ENCODE measurements at places on chromosomes 6 and 20. TPM values are rescaled to one million over a fixed set of nuclear protein-coding genes. Genes with fewer than 3 reads are reported as not detected.

EYA4 gene
- total RNA-seq = 0.05 TPM

CRIP3 gene
- 1.8 TPM for total RNA-seq

MYT1 gene
- 0.22 TPM for total RNA-seq

TBX18 gene
- total RNA-seq = 0.25 TPM

WFDC2 gene
- total RNA-seq = 285 TPM

ADAM33 gene
- total RNA-seq = 6.7 TPM

- H3K27me3 ChIP-seq = no peaks in the 10 kb centered on the region
- no peak overlapping the region for H3K27ac ChIP-seq
- no peaks in the 10 kb centered on the region for H3K4me1 ChIP-seq
- no peak overlapping the region for H3K4me3 ChIP-seq
Measured at GRCh38 chr20:14355791-14356190, 18.4 kb upstream of the FLRT3 start.

DNA sequence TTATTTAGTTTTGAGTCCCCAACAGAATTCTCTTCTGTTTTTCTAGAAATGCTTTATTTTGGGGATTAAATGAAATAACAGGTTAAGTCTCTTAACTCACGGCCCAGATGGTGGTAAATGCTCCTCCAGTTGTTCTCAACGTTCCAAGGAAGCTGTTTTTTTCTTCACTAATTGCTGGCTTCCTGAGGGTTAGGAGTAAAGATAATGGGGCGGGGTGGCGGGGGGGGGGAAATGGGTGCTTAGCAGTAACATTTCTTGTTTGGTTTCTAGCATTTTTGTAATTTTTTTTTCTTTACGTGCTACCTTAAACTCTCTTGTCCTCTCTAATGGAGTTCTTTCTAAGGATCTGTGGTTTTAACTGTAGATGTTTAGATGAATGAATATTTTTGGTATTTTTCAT is 2.2 kb downstream of the SRSF3 start:
- peaks cover 5% of the 10 kb centered on the region for H3K4me1 ChIP-seq
- peak overlapping the region; percentile 49 for H3K4me3 ChIP-seq
- peak overlapping the region; percentile 97 for H3K27ac ChIP-seq
- no peaks in the 10 kb centered on the region for H3K27me3 ChIP-seq
- peaks cover 14% of the 10 kb centered on the region for H3K36me3 ChIP-seq
- DNase-seq = no peak

GRCh38 chr6:112269114-112269513 is 14.7 kb upstream of the LAMA4 start:
- H3K4me3 ChIP-seq = no peak overlapping the region
- DNase-seq = no peak
- H3K4me1 ChIP-seq = no peaks in the 10 kb centered on the region
- H3K27ac ChIP-seq = no peak overlapping the region
- no peaks in the 10 kb centered on the region for H3K27me3 ChIP-seq
- no peaks in the 10 kb centered on the region for H3K36me3 ChIP-seq

DNA sequence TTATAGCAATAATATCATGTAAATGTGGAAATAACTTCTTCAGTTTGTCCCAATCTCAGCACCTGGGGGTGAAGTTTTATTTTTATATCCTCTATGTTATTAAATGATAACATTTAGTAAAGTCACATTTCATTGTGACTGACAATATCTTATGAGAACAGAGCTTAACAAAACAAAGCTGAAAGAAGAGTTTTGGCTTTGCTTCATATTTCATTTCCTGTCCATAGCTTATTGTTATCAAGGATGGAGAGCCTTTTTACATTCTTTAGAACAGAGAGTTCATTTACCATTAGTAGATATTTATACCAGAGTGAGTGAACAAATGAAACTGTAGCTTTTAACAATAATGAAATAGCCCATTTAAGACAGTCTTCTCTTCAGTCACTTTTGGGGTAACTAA is 231.9 kb upstream of the SGK1 start:
- H3K27ac ChIP-seq = no peak overlapping the region
- H3K36me3 ChIP-seq = no peaks in the 10 kb centered on the region
- no peak overlapping the region for H3K4me3 ChIP-seq
- no peaks in the 10 kb centered on the region for H3K27me3 ChIP-seq
- no peaks in the 10 kb centered on the region for H3K4me1 ChIP-seq
- DNase-seq = no peak

- no peaks in the 10 kb centered on the region for H3K4me1 ChIP-seq
- no peaks in the 10 kb centered on the region for H3K36me3 ChIP-seq
- DNase-seq = no peak
Measured at GRCh38 chr6:135814043-135814442, 37.5 kb upstream of the PDE7B start.

Measured in colonic mucosa (tissue), 4 donors.